ENCODE measurements at places on chromosomes 3 and 15.

DNA sequence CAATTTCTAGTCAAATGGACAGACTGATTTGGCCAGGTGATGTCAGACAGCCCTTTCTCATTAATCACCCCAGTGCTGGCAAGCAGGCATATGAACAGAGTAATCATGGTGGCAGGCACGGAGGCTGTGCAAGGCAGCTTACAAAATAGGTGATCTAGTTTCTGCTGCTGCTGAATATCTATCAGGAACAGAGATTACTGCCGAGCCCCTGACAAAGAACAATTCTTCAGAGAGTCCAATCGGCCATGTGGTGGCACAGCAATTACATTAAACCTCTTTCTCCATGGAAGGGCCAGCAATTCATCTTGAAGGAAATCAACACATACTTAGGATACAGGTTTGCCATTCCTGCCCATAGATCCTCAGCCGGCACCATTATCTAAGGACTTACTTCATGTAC, 32.3 kb upstream of the THBS1 start:
- DNase-seq = no peak

DNA sequence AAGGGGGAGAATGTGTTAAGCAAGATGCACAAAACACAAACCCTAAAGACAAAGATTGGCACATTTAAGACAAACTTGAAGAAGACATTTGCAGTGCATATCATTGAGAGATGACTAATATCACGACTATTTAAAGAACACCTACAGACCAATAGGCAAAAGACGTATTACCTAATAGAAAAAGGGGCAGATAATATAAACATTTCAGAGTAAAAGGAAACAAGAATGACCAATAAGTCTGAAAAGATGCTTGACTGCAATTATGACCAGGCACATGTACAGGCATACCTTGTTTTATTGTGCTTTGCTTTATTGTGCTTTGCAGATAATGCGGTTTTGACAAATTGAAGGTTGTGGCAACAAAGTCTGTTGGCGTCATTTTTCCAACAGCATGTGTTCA, 4.9 kb downstream of the HACD3 start:
- no peak for DNase-seq

- DNase-seq = no peak
These were observed 17.5 kb upstream of the POC1A start for GRCh38 chr3:52171514-52172261.

DNA sequence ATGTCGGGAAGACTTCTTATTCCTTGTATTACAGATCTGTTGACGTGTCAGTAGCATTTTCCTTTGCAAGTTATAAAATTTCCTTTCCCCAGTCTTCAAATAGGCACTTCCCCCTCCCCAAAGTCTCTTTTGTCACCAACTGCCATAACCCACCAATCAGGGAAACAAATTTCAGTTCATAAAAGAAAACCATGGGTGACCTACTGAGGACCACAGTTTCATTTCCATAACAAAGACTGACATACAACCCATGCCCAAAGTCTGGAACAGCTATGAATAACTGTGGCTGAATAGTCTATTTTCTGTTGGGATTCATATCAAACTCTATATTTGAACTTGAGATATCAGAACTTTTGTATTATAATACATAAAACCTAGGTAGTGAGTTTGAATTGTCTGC, 307.8 kb downstream of the KBTBD8 start:
- no peak for DNase-seq

GRCh38 chr3:23793528-23794134, 12.1 kb upstream of the UBE2E1 start:
- no peak for DNase-seq

DNA sequence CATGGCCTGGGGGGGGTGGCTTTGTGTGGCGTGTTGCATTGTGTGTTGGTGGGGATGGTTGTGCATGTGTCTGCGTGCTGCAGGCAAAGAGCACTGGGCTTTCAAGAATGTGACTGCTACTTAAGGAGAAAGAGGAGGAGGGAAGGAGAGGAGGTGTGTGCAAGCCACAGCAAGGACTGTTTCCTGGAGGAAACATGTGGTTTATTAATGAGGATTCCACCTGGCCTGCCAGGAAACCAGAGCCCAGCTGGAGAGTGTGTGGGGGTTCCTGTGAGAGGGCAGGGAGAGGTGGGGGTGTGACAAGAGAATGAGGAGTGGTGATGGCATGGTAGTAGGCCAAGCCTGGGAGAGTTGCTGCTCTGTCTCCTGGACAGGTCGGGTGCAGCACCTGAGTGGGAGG, 258.1 kb upstream of the ROPN1 start:
- no peak for DNase-seq

- peak; percentile 30 for DNase-seq
These were observed 337.3 kb upstream of the CBLB start for GRCh38 chr3:106206146-106206545.

- DNase-seq = no peak
These were observed 66.2 kb downstream of the HES1 start for GRCh38 chr3:194201953-194202666.

- DNase-seq = no peak
These were observed 21.2 kb downstream of the CMTM7 start for GRCh38 chr3:32412887-32413286.

DNA sequence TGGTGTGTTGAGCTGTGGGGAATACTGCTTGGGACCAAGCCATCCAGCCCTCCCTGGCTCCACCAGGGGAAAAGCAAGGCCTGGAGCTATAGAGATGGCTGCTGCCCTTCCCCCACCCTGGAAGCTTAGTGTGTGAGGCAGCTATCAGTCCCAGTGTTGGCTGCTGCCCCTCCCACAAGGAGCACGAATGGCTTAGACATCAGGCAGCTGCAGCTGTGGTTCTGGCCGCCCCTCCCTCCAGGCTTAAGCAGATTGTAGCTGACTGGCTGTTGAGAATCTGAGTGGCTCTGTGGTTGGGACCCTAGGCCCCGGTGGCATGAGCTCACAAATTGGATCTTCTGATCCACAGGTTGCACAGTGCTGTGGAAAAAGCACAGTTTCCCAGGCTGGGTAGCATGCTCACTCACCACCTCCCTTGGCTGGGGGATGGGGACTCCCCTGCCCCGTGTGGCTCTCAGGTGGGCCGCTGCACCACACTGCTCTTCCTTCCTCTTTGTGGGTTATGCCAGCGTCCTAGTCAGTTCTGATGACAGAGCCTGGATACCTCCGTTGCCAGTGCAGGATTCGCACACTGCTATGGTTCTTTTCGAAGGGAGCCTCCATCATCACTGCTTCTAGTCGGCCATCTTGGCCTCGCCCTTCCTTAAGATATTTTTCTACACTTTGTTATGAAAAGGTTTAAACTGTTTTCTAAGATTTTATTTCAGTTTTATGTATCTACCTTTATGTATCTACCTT, 21.2 kb upstream of the SUCNR1 start:
- DNase-seq = no peak

DNA sequence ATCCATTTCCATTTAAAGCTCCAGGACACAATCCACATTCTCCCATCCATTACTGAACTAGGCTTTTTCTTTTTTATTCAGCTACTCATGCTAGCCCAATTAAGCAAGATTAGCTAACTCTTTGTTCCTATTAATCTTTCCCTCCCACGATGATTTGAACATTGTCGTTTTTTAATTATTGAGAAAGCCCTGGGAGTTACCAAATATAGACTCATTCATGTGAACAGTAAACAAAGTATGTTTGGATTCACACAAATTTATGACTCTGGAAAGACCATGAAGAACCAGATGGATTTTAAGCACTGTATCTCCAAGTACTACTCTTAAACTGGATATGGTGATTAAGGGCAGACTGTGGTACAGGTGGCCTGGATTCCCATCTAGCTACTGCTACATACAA, 82.2 kb downstream of the STRIT1 start:
- no peak for DNase-seq

- peak; percentile 52 for DNase-seq
These were observed 62.5 kb downstream of the SFMBT1 start for GRCh38 chr3:52983336-52983807.

- DNase-seq = no peak
These were observed 194.3 kb upstream of the MANF start for GRCh38 chr3:51190827-51191226.

GRCh38 chr3:61035573-61035972, 215.7 kb downstream of the FHIT start:
- no peak for DNase-seq

- DNase-seq = no peak
These were observed 4.3 kb downstream of the FYCO1 start for GRCh38 chr3:45991341-45991740.
